Activated naive CD8-positive, alpha-beta T cell treated with anti-CD3 and anti-CD28 coated beads, Interleukin-2, amount 50 U/mL, for 24 hours (primary cell): ENCODE measurements at places on chromosomes 11 and 22.

GRCh38 chr11:72643547-72643946 lies 30.7 kb downstream of the PDE2A start:
- no peaks in the 10 kb centered on the region for H3K36me3 ChIP-seq
- no peak for DNase-seq
- no peak overlapping the region for H3K4me3 ChIP-seq
- H3K27ac ChIP-seq = no peak overlapping the region

GRCh38 chr11:18294862-18295261 lies 27.1 kb downstream of the HPS5 start:
- no peak overlapping the region for H3K4me3 ChIP-seq
- no peaks in the 10 kb centered on the region for H3K27me3 ChIP-seq
- H3K27ac ChIP-seq = no peak overlapping the region
- peaks cover 2% of the 10 kb centered on the region for H3K4me1 ChIP-seq

DNA sequence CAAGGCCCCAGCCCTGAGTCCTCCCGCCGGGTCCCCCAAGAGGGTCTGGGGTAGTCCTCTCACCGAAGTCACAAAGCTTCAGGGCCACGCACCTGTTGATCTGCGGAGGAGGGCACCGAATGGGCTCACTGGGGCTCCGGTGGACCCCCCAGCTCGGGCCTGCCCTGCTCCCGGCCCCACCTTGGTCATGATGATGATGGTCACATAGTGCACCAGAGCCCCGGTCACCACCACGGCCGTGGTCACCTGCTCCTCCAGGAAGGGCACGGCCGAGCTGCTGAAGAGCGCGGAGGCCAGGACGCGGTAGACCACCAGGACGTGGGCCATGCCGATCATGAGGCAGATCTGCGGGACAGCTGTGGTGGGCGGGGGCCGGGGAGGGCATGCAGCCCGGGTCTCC lies 13.5 kb upstream of the SIGIRR start:
- H3K4me3 ChIP-seq = no peak overlapping the region
- no peak for DNase-seq
- no peaks in the 10 kb centered on the region for H3K27me3 ChIP-seq

GRCh38 chr22:49594078-49594477 lies 233.6 kb downstream of the BRD1 start:
- H3K4me1 ChIP-seq = no peaks in the 10 kb centered on the region
- DNase-seq = no peak
- H3K27me3 ChIP-seq = no peaks in the 10 kb centered on the region

GRCh38 chr11:109309153-109309552 lies 112.8 kb upstream of the C11orf87 start:
- no peaks in the 10 kb centered on the region for H3K27me3 ChIP-seq
- DNase-seq = no peak
- no peak overlapping the region for H3K4me3 ChIP-seq
- H3K27ac ChIP-seq = no peak overlapping the region
- H3K4me1 ChIP-seq = no peaks in the 10 kb centered on the region
